ENCODE measurements at places on chromosomes 3 and 15.

- peak; percentile 97 for DNase-seq
These were observed 25.7 kb upstream of the GALNT15 start for GRCh38 chr3:16148783-16149182.

GRCh38 chr15:39587731-39588530 lies 7.1 kb downstream of the THBS1 start:
- DNase-seq: peak; percentile 20

GRCh38 chr3:120311863-120312794 lies 27.1 kb upstream of the GPR156 start:
- no peak for DNase-seq

DNA sequence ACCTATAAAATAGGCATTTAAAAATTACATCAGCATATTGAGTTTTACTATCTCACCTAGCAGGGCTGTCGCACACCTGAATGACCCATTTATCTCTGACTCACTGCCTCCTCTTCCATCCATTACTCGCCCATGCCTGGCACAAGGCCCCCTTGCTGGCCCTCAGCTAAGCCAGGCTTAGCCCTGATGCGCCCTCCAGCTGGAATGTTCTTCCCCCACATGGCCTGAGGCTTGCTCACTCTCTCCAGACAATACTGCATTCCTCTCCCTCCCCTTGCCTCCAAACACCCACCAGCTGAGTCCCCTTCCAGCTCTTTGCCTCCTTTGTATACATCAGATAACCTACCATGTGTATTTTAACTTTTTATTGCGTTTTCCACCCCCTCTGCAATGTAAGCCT lies 7.2 kb downstream of the SH3BP5 start:
- peak; percentile 72 for DNase-seq

- DNase-seq: peak; percentile 90
These were observed at the start of gene FBN1 for GRCh38 chr15:48645558-48646330. Gene FBN1 (minus strand): TSS chr15:48645709. CDS start chr15:48644769, 940 bp downstream.

DNA sequence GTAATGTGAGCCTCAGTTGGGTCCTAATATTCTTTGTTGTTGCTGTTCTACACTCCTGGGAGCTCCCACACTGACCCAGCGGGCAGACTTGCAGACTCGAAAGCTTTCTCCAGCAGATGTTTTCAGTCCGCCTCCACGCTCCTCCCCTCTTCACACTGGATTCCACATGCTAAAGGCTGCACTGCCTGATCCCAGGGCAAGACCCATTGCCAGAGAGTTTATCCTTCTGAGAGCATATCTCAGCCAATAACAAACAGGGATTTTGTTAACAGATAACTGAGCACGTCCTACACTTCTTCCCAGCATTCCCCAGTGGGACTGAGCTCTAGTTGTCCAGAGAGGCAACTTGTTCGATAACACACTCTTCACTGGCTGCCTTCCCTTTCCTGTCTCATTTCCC lies 8.0 kb upstream of the COL6A6 start:
- peak; percentile 14 for DNase-seq

DNA sequence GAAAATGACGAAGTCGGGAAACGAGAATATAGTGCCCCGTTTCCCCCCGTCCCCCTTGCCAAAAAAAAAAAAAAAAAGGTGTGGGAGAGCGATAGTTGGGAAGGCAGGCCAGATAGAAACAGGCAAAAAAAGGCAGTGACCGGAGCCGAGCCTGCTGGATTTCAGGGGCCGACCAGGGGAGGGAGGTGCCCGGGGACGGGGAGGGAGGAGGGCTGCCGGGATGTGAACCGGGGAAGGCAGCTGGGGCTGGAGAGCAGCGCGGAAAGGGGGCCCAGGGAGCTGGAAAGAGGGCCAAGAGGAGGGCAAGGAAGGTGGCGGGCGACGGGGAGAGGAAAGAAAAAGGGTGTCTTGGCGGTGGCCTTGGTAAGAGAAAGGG lies 837 bp downstream of the LRRN1 start:
- no peak for DNase-seq

GRCh38 chr3:129485721-129486663 lies 42.4 kb upstream of the RHO start:
- peak; percentile 100 for DNase-seq

DNA sequence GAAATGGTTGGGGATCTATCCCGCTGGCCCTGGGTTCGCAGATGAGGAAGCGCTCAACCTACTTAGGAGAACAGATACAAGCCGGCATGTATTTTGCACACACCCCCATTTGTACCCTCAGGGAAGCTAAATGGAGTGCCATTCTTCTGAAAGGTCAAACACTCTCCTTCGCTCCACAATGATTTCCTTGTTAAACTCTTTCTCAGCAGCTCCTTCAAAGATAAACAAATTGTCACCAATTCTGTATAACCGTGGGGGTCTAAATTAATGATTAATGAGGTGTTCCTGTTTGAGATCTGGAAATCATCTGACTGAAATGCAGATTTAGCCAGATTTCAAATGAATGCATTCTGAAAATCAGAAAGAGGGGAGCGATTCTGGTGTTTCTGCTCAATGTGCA lies 124.0 kb downstream of the MEGF11 start:
- DNase-seq: no peak

GRCh38 chr3:11808231-11808630 lies 38.5 kb downstream of the TAMM41 start:
- peak; percentile 19 for DNase-seq

GRCh38 chr3:170307671-170308405 lies 49.7 kb upstream of the SKIL start:
- DNase-seq: peak; percentile 21

GRCh38 chr3:147384210-147385058 lies 21.9 kb downstream of the ZIC4 start:
- no peak for DNase-seq

DNA sequence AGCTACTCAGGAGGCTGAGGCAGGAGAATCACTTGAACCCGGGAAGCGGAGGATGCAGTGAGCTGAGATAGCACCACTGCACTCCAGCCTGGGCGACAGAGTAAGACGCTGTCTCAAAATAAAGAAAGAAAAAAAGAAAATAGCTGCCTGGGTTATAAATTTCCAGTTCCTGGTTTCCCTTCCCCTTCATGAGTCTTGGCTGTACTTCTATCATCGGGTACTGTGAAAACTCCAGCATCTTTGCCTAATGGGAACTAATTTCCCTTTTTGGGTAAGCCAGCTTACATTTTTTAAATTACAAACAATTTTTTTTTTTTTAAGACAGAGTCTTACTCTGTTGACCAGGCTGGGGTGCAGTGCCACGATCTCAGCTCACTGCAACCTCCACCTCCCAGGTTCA lies 15.0 kb downstream of the DENND4A start:
- DNase-seq: no peak

- DNase-seq: no peak
These were observed 76.9 kb downstream of the HES1 start for GRCh38 chr3:194212845-194213331.

GRCh38 chr3:13482106-13482690 lies 2.1 kb downstream of the HDAC11 start:
- no peak for DNase-seq

GRCh38 chr15:40984964-40985363 lies 31.7 kb downstream of the CHAC1 start:
- peak; percentile 88 for DNase-seq

- DNase-seq: peak; percentile 56
These were observed 59.5 kb upstream of the STRIT1 start for GRCh38 chr3:155352900-155353490.

- no peak for DNase-seq
These were observed 278.4 kb upstream of the UBE2E1 start for GRCh38 chr3:23527326-23527725.

DNA sequence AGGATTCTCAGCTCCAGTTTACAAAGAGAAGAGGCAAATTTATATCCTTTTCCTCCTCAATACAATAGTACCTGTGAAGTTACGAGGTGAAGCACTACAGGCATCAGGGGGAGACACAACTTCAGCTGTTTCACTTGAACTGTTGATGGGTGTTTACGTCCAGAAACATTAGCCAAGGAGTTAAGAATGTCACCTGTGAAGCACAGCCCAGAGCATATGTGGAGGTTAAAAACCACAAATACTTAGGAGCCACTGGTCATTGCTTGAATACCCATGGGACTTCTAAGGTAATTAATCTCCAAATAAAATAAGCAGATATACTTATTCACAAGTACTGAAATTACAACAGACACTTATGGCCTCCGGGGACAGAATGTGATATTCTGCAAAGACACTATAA lies 246.5 kb downstream of the ULK4 start:
- DNase-seq: no peak

DNA sequence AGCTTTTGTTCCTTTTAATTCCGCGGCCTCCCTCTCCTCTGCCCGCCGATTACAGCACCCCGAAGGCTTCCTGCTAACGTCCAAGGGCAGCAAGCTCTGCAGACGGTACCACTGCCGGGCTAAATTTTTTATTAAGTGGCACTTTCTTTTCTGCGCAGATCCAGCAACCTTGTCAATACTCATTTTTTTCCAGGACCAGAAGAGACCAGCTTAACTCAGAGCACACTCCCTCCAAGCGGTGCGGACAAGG lies 542 bp upstream of the MEIS2 start:
- no peak for DNase-seq

DNA sequence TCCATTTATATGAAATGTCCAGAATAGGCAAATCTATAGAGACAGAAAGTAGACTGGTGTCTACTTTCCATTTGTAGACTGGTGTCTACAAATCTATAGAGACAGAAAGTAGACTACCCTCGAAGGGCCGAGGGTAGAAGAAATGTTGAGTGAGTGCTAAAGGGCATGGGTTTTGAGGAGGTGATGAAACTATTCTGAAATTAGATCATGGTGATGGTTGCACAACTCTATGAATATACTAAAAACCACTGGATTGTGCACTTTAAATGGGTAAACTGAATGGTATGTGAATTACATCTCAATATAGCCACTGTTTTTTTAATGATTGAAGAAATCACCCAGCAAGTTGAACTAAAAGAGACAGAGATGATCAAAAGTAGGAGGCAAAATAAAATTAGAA lies 27.9 kb downstream of the TP53BP1 start:
- peak; percentile 87 for DNase-seq

DNA sequence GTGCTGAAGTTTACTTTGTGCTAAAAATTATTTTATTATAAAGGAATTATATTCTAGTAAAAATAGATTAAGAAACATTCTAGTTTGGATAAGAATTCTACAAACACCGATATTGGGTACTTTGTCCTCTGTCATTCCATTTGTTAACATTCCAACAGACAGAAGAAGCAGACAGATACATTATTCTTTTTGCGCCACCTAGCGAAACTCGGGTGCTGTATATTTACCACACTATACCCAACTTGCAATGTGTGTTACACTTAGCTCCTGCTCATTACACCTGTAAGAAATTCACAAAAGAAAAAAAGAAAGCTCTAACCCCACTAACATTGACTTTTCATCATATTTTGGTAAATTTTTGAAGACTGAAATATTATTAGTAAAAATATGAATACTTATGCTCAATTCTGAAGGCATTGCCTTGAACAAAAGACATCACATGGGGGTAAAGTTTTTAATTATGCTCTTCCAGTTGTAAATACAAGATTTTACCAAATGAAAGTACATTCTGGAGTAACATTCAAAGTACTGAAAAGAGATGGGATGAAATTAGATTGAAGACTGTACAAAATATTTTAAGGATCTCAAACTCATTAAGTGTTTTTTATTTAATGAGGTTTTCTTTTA lies 136.5 kb upstream of the MLF1 start:
- DNase-seq: peak; percentile 76

DNA sequence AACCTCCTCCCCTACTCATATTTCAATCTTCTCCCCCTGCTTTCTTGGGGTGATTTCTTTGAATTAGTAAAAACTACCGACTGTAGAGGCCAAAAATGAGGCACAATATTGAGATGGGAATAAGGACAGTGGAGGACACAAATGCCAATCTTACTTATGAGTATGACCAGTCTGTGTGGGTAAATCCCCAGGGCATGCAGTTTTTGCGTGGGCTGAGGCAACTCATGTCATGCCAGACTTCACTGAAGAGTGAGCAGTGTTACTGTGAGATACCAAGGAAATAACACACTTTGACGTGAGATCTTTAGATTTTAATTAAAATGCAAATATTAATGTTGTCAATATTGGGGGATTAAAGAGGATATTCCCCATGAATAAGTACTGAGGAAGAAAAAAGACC lies 254.3 kb upstream of the ICE2 start:
- DNase-seq: no peak

DNA sequence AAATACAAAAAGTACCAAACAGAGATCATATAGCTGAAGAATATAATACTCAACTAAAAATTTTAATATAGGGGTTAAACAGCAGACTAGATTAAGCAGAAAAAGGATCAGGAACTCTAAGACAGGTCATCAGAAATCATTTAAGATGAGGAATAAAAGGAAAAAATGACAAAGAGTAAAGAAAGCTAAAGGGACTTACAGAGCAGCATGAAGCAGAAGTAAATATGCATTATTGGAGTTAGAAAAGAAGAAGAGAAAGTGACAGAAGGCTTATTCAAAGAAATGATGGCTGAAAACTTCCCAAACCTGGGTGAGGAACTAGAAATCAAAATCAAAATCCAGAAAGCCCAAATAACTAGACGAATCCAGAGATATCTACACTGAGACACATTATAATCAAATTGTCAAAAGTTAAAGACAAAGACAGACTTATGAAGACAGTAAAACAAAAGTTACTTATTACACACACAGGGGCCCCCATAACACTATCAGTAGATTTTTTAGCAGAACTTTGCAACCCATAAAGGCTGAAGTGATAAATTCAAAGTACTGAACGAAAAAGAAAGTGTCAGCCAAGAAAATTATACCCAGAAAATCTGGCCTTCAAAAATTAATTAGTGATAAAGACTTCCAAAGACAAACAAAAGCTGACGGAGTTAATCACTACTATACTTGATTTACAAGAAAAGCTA lies 95.6 kb downstream of the SCAPER start:
- no peak for DNase-seq

- DNase-seq: no peak
These were observed 118.7 kb downstream of the CACNA1D start for GRCh38 chr3:53613125-53613524.

GRCh38 chr15:41661078-41661517 lies 893 bp downstream of the MGA start:
- DNase-seq: no peak

GRCh38 chr3:4501437-4501836 lies 8.3 kb downstream of the ITPR1 start:
- no peak for DNase-seq

DNA sequence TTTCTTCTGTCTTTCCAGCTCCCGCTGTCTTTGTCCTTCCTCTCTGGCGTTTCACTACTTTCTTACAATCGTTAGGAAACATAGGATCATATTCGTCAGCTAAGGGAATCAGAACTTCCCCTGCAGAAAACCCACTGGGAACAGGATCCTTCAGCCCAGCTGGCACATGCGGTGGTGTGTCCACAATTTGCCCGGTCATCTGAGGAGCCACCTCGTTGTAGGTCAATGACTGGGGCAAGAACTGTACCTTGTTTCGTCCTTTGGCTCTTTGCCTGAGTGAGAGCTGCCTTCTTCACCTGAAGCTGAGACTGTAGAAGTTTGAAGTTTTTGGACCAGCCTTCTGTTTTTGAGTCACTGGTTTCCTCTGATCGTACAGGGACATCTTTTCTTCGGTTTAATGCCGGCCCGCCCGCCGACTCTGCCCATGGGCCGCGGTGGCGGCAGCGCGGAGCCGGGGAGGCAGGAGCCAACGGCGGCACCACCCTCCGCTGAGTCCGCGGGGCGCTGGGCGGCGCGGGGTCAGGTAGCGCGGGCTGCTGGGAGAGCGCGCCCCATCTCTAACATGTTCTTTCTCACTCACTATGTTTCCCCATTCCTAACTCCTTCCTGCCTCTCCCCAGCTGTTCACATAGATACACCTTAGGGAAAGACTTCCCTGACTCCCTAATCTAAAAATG lies 214.1 kb upstream of the NANOGP8 start:
- DNase-seq: no peak
